Brain microvascular endothelial cell (primary cell): ENCODE measurements at places on chromosomes 1 and 21.

DNA sequence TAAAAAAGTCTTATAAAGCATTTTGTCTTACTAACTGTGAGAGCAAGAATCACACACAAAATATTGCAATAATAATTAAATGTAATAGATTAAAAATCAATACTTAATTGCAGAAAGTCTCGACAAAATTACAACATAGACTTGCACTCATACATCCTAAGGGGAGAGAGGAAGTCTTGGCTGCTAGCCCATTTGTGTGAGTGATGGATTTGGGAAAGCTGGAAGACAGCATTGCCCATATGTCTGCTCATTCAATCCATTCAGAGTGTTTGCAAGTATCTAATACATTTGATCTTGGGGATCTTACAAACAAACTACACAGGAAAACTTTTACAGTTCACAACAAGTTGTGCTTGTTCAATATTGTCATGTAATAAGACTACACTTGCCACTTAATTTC is 140.5 kb downstream of the COL11A1 start:
- DNase-seq, result no peak

- peak; percentile 78 for DNase-seq
These were observed 16.6 kb downstream of the HIVEP3 start for GRCh38 chr1:41902159-41902577.

- no peak for DNase-seq
These were observed 7.5 kb downstream of the COL9A2 start for GRCh38 chr1:40309374-40310128.

GRCh38 chr1:151504252-151504651 is 6.9 kb upstream of the CGN start:
- no peak for DNase-seq

GRCh38 chr1:216554934-216555333 is 131.7 kb upstream of the USH2A start:
- DNase-seq, result no peak

- peak; percentile 79 for DNase-seq
These were observed at the start of gene RNF220 for GRCh38 chr1:44405031-44405797. Gene RNF220 (plus strand): TSS chr1:44405255.

GRCh38 chr21:36532769-36533467 is 53.0 kb upstream of the CLDN14 start:
- no peak for DNase-seq

GRCh38 chr1:7948960-7949359 is 8.3 kb upstream of the TNFRSF9 start:
- DNase-seq, result peak; percentile 64

- no peak for DNase-seq
These were observed 1356.3 kb downstream of the KCNT2 start for GRCh38 chr1:195251900-195252299.

- no peak for DNase-seq
These were observed 134.9 kb upstream of the NRIP1 start for GRCh38 chr21:15199414-15200383.

GRCh38 chr1:46434358-46434757 is 40.2 kb downstream of the FAAH start:
- DNase-seq, result no peak

DNA sequence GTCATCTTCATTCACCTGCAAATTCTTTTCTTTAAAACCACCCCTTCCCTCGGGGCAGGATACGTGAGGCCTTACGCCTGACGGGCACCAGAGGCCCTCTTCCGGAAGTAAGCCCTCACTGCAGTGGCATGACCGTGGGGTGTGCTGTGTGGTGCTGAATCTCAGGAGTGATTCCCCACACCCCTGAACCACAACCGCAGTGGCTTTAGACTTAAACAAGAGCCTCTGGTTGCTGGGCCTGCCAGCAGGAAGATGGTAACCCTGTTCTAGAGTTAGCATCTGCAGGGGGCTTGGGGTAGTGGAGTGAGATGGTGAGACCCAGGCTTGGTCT is 12.1 kb downstream of the BSND start:
- no peak for DNase-seq

DNA sequence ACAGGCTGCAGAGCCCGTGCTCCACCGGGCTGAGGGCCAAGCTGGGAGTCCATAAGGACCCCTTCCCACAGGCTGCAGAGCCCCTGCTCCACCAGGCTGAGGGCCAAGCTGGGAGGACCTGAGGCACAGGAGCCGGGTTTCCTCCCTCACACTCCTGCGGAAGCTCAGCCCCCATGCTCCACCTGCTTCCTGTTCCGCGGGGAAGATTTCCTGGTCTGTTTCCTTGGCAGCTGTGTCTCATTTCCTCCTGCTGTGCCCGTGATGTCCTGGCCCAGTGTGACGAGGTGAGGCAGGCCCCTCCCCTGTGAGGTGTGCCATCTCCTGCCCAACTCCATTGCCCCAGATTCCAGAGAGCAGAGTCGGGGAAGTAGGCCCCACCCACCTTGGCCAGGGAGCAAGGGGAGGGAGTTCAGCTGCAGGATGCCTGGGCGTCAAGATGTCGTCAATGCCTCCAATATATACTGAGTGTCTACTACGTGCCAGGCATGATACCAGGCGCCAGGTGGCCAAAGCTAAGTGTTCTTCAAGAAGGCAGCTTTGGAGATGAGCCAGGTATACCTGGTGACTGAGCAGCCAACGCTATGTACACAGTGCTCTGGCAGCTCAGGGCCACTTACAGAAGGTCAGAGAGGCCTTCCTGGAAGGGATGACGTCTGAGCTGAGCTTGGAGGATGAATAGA is 58.8 kb downstream of the NAV1 start:
- no peak for DNase-seq

DNA sequence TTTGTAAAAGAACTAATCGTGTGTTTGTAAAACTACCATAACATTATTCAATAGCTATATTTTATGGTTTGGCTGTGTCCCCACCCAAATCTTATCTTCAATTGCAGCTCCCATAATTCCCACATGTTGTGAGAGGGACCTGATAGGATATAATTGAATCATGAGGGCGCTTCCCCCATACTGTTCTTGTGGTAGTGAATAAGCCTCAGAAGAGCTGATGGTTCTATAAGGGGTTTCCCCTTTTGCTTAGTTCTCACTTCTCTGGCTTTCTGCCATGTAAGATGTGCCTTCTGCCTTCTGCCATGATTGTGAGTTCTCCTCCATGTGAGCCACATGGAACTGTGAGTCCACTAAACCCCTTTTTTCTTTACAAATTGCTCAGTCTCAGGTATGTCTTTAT is 1372.3 kb downstream of the AMY1C start:
- DNase-seq, result no peak

- DNase-seq, result no peak
These were observed 23.9 kb upstream of the KCNE1 start for GRCh38 chr21:34535886-34536285.

- no peak for DNase-seq
These were observed 2.4 kb downstream of the PARP1 start for GRCh38 chr1:226405411-226405988.

DNA sequence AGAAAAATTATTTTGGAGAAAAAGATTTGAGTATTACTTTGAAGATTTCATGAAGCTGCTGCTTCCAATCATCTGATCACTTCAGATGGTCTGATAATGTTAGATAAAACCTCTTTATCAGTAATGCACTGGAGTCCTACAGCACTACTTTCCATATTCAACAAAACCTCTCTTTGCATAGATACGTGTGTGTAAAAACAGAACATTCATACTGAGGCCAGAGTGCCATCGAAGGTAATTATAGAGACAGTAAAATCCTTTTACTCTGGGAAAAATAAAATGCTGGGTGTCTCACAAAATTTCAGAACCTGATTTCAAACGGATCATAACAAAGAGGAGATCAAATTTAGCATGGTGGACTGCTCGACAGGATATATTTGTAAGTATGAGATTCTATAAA is at the start of gene RGS13:
TSS of gene RGS13 (plus strand) at position 209 of the 400 bp plus-strand sequence. CDS start 8,188 bp downstream, outside the sequence.
- no peak for DNase-seq

DNA sequence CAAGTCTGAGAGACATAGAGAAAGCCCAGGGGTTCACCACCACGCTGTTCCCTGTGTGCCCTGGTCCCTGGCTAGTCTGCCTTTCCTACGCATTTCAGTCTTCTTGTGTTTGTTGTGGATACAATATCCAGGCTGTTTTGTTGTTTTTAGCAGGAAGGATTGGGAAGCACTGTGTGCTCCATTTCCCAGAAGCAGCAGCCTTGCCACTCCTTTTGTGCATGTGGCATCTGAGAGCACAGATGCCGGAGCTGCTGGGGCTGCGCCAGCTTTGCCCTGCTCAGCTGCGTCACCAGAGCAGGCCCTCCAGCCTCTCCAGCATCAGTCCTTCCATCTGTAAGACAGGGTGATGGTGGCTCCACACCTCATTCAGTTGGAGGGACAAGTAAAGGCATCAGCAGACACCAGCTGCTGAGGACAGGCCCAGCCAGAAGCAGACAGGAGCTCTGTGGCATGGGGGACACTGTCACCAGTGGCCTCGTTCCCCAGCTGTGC is 94.4 kb upstream of the COL6A1 start:
- peak; percentile 46 for DNase-seq

DNA sequence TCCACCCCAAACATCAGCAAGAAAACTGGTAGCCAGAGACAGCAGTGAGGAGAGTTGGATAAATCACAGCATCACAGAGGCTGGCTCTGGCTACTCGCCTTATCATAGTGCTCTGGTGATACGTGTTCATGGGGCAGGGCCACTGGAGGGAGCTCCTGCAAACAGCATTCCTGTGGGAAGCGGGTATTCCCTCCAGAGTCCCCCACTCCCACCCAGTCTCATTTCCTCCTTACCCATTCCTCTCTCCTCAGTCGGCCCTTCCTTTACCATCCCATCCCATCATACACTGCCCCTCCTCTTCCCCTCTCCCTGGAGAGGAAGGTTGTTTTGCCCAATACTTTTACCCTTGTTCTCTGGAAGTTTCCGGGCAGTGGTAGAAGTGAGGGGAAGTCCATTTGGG is 7.1 kb downstream of the NHLH2 start:
- DNase-seq, result no peak

DNA sequence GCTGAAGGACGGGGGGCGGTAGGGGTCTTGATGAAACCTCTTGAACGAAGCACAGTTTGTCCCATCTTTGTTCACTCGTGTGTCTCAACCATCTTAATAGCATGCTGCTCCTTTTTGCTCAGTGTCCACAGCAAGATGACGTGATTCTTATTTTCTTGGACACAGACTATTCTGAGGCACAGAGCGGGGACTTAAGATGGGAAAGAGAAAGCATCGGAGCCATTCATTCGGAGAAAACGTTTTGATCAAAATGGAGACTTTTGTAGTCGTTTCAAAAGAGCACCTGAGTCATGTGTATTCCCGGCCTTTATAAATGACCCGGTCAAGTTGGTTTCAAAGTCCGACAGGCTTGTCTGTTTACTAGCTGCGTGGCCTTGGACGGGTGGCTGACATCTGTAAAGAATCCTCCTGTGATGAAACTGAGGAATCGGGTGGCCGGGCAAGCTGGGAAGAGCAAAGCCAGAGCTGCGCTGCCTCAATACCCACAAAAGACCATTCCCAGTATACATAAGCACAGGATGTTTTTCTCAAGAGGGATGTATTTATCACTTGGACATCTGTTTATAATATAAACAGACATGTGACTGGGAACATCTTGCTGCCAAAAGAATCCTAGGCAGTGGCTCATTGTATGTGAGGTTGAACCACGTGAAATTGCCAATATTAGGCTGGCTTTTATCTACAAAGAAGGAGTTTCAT is 18.5 kb downstream of the ETS2 start:
- no peak for DNase-seq

DNA sequence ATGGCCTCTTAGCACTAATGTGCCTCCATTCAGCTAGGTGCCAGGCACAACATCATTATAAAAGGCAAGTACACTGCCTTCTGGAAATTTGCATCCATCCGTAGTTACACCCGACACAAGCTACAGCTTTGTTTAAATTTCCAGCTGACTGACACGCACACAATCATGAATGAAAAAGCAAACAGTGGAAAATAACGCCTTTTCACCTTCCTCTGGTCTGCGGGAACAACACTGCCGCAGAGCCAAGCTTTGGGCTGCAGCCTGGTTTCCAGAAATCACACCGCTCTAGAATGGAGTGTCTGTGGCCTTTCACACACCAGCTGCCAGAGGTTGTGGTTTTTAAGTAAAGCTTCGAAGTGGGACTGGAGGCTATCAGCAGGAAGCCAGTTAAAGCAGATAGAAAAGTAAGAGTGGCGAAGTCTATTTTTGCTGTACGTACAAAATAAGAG is 142.8 kb upstream of the COA6 start:
- no peak for DNase-seq

DNA sequence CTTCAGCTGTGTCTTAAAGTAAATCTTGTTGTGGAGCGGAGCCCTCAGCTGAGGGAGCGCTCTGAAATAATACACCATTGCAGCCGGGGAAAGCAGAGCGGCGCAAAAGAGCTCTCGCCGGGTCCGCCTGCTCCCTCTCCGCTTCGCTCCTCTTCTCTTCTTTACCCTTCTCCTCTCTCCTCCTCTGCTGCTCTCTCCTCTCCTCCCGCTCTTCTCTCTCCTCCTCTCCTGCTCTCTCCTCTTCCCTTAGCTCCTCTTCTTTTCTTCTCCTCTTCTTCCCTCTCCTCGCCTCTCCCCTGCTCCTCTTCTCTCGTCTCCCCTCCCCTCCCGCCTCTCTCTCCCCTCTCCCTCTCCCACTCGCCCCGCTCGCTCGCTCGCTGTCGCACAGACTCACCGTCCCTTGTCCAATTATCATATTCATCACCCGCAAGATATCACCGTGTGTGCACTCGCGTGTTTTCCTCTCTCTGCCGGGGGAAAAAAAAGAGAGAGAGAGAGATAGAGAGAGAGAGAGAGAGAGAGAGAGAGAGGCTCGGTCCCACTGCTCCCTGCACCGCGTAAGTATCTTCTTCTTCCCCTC is at the start of gene PROX1:
TSS of gene PROX1 (plus strand) at position 47 of the 580 bp plus-strand sequence. CDS start 8,563 bp downstream, outside the sequence.
- DNase-seq, result peak; percentile 68

DNA sequence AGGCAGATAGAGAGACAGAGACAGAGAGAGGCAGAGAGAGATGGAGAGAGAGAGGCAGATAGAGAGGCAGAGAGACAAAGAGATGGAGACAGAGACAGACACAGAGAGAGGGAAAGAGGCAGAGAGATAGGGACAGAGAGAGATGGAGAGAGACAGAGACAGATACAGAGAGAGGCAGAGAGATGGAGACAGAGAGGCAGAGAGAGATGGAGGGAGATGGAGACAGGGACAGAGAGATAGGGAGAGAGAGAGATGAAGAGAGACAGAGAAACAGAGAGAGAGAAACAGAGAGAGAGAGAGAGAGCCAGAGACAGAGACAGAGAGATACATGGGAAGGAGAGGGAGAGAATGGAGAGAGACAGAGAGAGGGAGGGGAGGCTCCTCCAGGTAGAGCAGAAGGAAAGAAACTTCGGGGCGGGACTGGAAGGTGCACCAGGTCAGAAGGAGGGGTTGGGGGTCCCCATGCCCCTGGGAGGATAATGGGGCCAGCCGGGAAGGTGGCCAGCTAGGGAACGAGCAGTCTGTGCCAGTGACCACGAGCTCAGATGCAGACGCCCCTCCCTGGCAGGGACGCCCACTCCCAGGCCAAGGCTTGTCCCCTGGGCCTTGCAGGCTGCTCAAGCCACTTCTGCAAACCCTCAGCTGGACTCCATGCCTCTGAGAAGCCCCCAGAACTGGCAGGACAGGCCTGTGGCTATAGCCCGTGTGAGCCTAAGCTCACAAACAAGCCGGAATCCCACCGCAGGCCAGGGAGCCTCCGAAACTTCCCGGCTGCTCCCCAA is 3.3 kb downstream of the FNDC10 start:
- no peak for DNase-seq
